ENCODE measurements at places on chromosomes 3 and 15.
A peak's percentile ranks its signal among the peaks of the same experiment; 100 is the strongest.

- no peak for DNase-seq
Measured at GRCh38 chr3:152309535-152310307, 41.0 kb downstream of the MBNL1 start.

DNA sequence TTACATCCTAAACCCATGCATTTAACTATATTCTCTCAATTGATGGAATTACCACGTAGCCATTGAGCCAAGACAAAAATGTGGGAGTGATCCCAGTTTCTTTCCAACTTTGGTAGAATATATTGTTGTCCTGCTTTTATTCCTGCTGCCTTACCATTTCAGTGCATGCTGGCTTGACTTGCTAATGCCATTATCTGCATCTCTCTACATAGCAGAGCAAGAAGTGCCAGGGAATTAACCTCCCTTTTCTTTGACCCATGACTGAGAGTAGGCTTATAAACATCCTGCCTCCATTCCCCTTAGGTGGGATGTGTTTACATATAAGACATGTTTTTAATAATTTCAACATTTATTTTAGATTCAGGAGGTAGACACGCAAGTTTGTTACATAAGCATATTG is 1153.4 kb downstream of the IGSF11 start:
- DNase-seq = no peak

GRCh38 chr15:90029024-90029423 is 27.9 kb downstream of the ZNF710 start:
- no peak for DNase-seq

- no peak for DNase-seq
Measured at GRCh38 chr3:55623786-55624185, 136.7 kb upstream of the WNT5A start.

GRCh38 chr15:98896002-98896721 is 111.4 kb downstream of the PGPEP1L start:
- no peak for DNase-seq

DNA sequence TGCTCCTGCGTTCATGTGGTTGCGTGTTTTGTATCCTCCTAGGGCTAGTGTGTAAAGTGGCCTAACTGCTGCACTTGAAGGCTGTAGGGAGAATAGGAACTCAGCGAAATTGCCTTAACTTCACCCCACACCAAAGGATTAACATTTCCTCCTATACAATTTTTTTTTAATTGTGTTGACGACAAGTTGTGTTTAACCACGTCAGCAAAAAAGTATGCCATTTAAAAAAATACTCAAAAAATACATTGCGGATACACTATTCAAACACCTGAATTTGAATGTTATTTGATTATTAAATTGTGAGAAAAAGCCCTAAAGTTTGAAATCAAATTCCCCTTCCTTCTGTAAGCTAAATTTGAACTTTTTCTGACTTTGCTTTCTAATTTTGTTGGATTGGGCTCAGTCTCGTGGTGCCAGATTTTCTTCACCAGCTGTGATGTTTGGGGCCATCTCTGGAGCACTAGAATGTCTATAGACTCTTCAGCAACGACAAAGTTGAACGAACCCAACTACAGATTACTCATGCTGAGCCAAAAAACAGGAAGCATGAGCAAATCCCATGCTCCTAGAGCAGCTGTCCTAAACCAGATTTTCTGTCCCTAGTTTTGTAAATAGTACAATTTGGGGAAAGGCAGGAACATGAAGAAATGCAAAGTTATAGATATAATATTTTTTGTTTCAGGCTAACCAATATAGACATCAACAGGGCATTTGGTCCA is 8.1 kb upstream of the SLC9A9 start:
- no peak for DNase-seq

DNA sequence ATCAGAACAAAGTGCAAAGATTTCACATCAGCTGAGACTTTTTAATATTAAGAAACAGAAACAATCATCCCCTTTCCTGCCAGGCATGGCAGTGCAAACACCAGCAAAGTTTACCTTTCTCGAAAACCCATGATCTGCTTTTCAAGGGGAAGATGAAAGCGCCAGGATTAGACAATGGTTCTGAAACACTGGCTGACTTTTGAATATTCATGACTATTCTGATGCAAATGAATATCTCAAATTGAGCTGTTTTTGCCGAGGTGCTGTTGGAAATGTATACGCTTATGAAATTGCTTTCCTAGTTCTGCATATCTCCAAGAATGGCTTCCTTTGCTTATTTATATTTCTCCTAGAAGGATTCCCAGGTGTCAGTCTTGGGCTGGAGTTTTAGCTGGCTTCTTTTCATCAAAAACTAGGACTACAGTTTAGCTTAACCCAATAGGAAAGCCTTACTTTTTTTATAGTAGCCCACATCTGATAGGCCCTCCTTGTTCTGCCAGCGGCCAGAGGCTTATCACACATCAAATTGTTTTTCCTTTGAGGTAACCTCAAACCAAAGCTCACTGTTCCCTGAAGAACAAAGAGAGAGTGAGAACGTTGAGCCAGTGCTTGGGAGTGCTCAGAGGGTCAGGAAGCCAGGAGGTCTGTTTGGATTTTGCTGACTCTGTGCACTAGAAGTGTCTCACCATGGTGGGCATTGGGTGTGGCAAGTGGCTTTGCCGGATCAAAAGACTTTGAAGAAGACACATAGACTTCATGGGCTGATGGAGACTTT is 74.0 kb upstream of the PLCL2 start:
- DNase-seq = no peak

- DNase-seq = peak; percentile 82
Measured at GRCh38 chr3:146189519-146190173, 28.7 kb upstream of the PLOD2 start.

DNA sequence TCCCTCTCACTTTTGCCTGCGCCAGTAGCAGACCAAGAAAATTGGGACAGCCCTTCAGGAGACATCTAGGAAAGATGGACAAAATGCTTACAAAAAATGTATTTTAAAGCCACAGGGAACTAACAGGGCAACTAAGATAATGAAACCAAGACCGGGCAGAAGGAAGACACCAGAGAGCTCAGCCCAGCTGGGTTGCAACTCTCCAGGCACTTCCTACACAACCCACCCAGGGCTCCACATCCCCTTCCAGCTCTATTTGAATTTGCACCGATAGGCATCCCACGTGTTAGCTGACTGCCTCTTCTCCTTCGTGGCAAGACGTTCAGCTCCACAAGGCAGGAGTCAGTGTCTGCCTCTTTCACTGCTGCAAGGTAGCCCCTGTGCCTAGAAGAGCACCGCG is 6.6 kb upstream of the ATP10A start:
- DNase-seq = no peak

DNA sequence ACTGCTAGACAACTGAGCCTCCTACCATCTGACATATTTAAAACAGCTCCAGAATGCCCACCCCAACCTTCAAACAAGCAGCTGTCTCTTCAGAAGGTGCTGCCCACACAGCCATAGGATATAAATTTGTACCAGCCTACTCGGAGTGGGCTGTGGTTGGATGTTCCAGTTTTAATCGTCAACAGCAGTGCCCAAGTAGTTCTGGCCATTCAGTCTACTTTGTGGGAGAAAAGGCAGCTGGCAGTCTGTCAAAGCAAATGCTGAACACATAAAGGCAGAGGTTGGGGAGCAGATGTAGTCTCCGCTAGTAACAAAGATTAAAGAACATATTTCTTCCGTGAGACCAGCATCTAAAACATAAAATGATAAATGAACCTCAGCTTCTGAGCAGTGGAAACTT is 15.9 kb upstream of the ERC2 start:
- no peak for DNase-seq
